ENCODE measurements at places on chromosomes 7 and 10.
A peak's percentile ranks its signal among the peaks of the same experiment; 100 is the strongest.

- no peak for DNase-seq
Measured at GRCh38 chr10:113469796-113470195, 83.1 kb upstream of the HABP2 start.

DNA sequence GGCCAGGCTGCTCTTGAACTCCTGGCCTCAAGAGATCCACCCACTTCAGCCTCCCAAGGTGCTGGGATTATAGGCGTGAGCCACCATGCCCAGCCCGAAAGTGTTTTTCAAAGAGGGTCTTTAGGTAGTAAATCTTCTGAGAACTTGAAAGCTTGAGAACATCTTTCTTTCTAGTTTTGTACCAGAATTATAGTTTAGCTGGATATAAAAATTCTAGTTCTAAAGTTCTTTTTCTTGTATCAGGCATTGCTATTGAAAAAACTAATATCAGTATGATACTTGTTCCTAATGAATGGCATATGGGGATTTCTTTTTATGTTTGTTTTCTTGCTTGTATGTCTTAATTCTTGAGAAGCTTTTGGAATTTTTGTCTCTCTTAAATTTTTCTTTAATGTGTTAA is 43.2 kb downstream of the TLX1 start:
- no peak for DNase-seq

DNA sequence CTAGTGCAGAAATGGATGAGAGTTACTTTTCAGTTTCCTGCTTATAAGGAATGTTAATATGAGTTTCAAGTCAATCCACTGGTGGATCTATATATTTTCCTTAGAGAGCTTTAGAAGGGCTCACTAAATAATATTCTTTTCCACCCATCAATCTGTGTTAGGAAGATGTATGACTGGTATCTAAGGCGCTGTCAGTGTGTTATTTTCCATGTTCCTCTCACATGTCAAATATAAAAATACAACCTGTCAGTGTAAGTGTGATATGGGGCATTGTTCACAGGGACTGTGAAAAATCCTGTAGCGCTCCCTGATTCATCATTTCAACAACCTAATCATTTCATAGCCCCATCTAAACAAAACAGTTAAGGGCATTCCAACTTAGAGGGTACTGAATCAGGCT is 203.1 kb downstream of the TMEM26 start:
- no peak for DNase-seq

- peak; percentile 66 for DNase-seq
Measured at GRCh38 chr7:24981171-24981951, 1.4 kb upstream of the OSBPL3 start.

- DNase-seq, result peak; percentile 45
Measured at GRCh38 chr10:15169555-15170401, 1.3 kb upstream of the NMT2 start.

- no peak for DNase-seq
Measured at GRCh38 chr10:1687623-1688150, 49.6 kb downstream of the ADARB2 start.

DNA sequence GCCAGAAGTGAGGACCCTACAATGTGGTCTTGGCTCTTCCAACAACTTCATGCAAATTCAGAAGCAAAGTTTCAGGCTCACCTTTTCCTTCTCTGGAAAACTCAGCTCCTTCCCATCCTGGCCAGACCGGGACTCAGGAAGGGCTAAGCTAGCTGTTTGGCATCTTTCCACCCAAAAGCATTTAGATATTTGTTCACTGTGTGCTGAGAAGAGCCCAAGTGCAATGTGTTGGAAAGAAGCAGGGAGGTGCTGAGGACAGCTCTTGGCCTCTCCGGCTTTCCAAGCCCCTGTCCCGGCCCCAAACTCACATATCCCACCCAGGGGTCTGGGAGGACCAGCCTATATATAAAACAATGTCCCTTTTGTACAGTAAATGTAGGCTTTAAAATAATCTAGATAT is 44.5 kb downstream of the MKI67 start:
- DNase-seq, result no peak

DNA sequence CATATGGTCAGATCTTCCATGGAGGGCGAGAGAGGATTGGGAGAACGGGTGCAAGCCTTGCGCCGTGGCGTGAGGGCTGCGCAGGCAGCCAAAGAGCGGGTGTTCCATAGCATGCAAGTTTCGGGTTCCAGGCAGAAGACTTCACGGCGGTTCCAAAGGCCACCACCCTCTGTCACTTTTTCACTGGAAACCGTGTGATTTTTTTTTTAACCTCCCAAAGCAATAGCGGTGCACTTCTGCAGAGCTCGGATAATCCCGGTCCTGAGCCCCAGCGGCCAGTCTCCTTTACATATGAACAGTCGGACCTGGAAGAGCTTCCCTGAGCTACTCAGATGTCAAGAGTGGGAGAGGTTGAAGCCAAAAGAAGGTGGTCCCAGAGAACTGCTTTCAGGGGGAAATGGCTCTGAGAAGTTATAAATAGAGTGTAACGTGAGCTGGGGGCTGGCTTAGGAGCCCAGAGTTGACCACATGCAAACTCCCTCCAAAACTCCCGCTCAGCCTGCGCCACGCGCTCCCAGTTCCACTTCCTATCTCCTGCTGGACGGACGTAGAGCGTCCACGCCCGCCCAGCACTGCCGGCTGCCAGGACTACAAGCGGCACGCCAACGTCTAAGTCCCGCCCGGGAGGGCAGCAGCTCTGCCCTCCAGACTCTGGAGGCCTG is at the start of gene MEOX2:
Gene MEOX2, minus strand, starts transcription at position 389 of the 662 bp plus-strand sequence. Its CDS starts 281 bp downstream, at position 108.
- no peak for DNase-seq

GRCh38 chr7:22677680-22678079 is 49.3 kb upstream of the IL6 start:
- DNase-seq, result no peak

DNA sequence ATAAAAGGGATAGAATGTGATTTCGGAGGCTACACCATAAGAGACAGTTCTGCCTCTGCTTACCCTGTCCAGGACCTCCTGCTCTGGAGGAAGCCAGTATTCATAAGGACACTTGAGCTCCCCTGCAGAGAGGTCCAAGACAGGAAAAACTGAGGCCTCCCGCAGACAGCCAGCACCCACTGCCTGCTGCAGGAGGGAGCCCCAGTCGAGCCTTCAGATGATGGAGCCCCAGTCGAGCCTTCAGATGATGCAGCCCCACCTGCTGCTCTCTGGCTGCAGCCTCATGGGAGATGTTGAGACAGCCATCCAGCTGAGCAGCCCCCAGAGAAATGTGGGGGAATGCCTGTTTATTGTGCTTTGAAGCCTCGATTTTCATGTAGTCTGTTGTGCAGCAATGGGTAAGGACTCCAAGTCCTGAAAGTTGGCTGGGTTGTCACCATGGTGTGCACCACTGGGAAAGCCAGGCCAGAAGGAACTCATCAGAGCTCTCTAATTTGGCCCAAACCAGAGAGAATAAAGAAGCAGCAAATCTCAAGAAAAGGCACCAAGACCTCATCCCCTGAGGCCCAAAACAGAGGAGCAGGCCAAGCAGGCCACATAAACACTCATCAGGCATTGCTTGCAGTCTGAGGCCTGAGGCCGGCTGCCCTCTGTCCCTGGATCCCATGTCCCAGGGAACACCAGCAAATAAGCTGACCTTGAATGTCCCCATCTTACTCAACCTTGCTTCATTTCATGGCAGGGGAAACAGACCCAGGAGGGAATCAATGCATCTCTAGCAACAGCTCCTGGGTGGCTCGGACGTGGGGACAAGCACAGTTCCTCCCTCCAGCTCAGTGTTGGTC is 30.9 kb downstream of the CALML5 start:
- DNase-seq, result no peak

DNA sequence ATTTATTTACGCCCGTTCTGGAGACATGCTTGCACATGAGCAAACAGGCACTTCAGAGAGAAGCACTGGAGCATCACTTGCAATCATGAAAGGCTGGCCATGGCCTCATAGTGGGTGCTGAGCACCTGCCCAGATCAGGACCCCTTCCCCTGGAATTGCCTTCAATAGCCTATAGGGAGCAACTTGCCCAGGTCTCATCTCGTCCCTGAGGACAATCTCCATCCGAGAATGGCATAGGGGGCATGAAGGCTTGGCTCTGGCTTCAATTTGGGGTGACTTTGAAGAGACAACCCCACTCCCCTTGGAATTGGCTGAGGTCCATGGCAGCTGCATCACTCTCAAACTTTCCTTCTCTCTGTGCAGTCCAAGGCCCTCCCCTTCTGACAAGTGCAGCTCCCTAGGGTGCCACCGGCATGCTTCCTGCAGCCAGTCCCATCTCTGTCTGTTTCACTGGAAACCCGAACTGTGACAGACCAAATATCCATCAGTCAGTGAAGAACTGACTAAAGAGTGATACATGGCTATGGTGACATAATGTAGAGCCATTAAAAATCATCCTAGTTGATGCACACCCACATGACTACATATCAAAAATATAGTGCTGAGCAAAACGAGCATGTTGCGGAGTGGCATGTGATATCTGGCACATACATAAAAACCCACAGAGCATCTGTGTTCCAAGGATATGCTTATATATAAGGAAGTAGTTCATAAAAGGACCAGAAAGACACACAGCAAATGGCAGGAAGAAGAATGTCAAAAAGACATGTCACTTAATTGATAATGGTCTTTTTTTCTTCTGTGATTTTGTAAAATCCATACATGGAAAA is 12.4 kb downstream of the GDF2 start:
- no peak for DNase-seq

DNA sequence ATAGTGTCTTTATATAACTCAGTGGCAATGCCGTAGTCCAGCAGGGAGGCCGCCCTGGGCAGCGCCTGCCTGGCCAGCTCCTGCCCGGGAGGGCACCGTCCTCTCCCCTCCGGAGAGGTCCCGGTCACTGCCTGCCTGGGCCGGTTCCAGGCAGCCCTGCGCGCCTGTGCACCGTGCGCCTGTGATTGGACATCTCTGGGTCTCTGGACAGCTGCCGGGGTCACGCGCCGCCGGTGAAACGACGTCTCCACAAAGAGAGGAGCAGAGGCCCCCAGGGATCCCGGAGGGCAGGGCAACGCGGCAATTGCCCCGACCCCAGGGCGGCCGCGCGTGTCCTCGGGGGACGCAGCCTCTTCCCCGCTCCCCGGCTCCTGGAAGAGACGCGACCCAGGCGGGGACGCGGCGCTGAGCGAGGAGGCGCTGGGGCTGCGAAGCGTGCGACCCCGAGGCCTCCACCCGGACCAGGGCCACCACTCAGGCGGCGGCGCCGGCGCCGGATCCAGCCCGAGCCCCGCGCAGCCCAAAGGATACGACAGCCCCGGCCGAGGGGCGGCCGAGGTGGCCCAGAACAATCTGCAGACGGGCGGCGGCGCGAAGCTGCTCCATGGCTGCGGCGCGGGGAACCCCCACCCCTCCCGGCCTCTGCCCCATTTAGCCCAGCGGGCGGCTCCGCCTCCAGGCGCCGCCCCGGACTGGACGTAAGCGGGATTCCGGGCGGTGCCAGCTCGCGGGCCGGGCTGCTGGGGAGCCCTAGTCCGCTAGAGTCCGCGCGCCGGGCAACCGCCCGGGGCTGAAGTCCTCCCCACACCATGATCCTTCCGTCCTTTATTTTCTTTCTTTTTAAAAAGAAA is at the start of gene PHYH:
Gene PHYH, minus strand, starts transcription at position 628 of the 851 bp plus-strand sequence. Its CDS starts 22 bp downstream, at position 606.
- DNase-seq, result peak; percentile 85

GRCh38 chr10:83959328-83959727 is 180.0 kb upstream of the GHITM start:
- no peak for DNase-seq

- peak; percentile 48 for DNase-seq
Measured at GRCh38 chr7:142391191-142391992, 133.5 kb upstream of the PRSS58 start.

GRCh38 chr7:140562926-140563481 is 77.6 kb downstream of the DENND2A start:
- DNase-seq, result no peak

All from activated T-cell treated with anti-CD3 and anti-CD28 coated beads, Interleukin-2, amount 50 U/mL, for 1 hour (primary cell).